Pons (tissue), 1 donor: ENCODE measurements at places on chromosomes 2 and 18.
A peak's percentile ranks its signal among the peaks of the same experiment; 100 is the strongest.

DNA sequence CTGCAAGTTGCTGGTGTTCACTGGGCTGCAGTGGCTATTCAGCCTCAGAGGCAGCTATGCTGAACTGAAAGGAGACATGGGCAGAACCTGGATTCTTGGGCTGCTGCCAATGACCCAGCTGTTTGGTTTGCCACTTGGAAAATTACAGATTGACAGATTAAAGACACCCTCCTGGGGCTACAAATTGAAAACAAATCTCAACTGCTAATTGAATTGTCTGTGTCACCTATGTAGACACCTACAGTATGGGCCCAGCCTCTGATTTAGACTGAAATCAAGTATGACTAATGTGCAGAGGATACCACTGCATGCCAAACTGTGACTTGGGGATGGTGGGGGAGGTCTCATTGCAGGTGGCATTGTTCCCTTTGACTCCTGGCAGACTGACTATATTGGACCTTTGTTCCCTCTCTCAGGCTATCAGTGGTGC lies 42.8 kb downstream of the ITSN2 start:
- DNase-seq = no peak

- DNase-seq = no peak
These were observed 226.5 kb upstream of the RBMS1 start for GRCh38 chr2:160720098-160720497.

DNA sequence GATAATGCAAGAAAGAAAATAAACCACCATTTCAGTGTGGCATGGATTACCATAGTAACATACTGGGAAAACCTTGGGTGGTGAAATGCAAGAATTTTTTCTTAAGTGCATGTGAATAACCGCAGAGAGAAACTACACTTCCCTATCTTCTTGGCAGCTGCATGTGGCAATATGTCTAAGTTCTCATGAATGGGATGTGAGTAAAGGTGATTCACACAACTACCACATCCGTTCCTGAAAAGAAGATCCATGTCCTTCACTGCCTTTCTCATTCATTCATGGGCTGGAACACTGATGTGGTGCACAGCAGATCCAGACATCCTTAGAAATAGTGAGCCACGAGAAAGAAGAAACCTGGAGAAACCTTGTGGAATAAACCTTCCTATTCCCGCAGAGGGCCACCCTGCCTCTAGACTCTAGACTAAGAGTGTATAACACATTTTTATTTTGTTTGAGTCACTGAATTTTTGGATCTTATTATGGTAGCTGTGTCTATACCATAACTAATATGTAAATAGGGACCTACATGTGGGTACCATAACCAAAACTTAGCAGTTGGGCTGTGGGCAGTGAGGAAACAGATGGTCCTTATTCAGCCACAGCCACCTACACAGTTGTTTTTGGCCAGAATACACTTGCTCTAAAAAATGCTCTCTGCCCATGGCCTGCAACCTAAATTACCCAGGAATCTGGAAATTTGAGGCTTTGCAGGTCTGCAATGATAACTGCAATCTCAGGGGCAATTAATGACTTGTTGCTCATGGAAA lies 573.3 kb downstream of the LRP1B start:
- no peak for DNase-seq

GRCh38 chr2:70994009-70994698 lies 519 bp downstream of the TEX261 start:
- DNase-seq = no peak

DNA sequence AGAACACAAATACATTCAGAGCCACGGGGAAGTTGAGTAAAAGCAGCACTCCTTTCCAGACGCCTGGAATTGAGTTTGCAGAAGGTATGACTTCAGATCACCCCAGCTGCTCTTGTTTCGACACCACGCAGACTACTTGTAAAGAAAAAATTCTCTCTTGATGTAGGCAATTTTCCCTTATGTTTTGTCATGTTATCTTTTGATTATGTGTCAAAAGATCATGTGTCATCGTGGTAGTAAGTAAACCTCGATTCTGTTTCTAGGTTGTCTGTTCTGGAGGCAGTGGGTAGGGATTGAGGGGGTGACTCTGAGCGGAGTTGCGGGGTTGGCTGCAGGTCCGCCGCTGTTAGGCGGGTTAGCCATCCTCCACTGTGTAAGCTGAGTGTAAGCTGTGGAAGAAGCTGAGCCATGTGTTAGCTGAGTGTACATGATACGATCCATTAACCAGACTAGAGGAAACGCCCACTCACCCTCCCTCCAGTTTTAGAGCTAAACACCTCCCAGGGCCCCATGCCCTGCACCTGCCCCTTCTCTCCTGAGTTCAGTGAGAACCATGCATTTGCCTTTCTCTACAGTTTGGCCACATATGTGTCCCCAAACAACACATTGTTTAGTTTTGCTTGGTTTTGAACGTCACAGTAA lies 181.8 kb downstream of the SNTG2 start:
- DNase-seq = no peak

- DNase-seq = peak; percentile 28
These were observed 52.9 kb upstream of the CAPN13 start for GRCh38 chr2:30860003-30860725.

GRCh38 chr2:159201360-159202063 lies 85.0 kb downstream of the WDSUB1 start:
- DNase-seq = no peak

GRCh38 chr2:68438455-68439303 lies 28.4 kb downstream of the FBXO48 start:
- DNase-seq = no peak

DNA sequence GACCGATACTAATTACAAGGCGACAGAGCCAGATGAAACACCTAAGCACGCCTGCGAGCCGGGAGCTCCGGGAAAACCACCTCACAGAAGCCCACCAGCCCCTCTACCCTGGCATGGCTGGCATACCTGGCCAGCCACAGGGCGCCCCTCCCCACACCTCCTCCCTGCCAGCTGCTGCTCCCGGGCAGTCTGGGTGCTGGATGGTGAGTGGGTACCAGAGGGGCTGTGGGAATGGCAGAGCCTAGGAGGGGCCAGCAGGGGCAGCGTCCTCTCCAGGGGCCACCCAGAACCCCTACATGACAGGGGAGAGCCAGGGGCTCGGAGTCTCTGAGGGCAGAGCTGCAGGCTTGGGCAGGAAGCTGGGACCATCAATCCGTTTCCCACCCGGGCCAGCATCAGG lies 58.7 kb upstream of the GPC1 start:
- no peak for DNase-seq

- DNase-seq = no peak
These were observed 194.3 kb upstream of the TWIST2 start for GRCh38 chr2:238653431-238654109.

DNA sequence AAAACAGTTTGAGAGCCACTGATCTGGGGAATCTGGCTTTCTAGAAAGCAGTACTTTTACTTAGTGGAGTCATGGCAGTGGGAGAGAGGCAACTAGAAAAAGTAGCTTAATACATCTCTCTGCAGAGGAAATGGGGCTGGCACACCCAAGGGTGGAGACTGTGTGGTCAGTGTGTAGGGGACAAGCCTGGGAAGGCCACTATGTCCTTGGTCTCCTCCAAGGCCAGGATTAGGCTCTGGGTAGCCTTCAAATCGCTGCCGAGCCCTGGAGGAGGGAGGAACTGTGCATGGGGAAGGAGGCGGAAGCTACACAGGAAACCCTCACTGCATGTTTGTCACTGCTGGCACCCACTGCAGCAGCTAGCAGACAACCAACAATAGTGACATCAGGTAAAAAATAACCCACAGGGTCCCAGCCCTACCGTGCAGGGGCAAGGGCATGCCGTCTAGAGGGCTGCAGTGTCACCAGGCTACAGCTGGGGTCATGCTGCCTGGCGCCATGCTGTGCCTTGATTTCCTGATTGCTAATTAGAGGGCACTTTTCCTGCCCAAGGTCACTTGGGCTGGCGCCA lies 34.8 kb downstream of the LBH start:
- DNase-seq = no peak

GRCh38 chr2:174492963-174493431 lies 6.2 kb upstream of the GPR155 start:
- DNase-seq = peak; percentile 58

- peak; percentile 84 for DNase-seq
These were observed 99.7 kb downstream of the MEP1B start for GRCh38 chr18:32289483-32290075.

DNA sequence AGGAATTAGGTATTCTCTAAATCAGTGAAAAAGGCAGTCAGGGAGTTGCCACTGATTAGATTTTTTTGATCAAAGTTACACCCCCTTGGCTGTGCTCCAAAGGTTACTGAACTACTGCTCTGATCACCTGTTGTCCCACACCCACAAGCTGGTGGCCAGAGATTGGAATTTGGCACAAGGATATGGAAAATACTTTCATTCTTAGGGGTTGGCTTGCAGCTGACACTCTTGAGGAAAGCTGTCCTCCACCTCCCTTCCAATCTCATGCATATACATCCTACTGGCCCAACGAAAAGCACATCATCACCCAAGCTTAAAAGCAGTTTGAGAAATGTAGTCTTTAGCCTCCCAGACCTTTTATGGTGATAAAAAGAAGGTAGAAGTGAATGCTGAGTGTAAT lies 329.5 kb upstream of the CHAC2 start:
- DNase-seq = no peak

- no peak for DNase-seq
These were observed 267.6 kb downstream of the CD226 start for GRCh38 chr18:69680123-69680522.

- DNase-seq = no peak
These were observed 67.3 kb downstream of the CRACDL start for GRCh38 chr2:98868548-98869271.

DNA sequence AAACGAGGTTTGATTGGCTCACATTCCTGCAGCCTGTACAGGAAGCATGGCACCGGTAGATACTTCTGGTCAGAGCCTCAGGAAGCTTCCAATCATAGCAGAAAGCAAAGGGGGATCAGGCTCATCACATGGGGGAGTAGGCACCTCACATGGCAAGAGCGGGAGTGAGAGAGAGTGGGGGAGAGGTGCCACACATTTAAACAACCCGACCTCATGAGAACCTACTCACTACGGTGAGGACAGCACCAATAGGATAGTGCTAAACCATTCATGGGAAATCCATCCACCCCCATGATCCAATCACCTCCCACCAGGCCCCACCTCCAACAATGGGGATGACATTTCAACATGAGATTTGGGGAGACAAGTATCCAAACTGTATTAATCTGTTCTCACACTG lies 105.8 kb downstream of the SOCS6 start:
- DNase-seq = no peak

- no peak for DNase-seq
These were observed 145.0 kb downstream of the CLIP4 start for GRCh38 chr2:29260142-29260772.

DNA sequence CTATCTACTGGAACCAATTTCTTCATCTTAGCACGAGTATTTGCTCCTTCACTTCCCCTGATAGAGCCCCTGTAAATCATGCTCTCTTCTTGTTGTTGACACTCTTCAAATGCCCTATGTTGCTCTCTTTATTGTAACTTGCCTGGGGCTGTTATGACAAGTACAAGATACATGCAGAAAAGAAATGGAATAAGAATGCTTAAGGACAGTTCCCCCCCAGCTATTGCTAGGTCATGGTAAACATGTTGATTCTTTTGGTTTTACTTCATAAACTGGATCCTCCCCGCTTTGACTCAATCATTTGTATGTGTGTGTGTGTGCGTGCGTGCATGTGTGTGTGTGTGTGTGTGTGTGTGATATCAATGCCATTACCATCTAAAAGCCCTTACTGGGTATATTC lies 368.5 kb upstream of the CNTNAP5 start:
- DNase-seq = no peak

DNA sequence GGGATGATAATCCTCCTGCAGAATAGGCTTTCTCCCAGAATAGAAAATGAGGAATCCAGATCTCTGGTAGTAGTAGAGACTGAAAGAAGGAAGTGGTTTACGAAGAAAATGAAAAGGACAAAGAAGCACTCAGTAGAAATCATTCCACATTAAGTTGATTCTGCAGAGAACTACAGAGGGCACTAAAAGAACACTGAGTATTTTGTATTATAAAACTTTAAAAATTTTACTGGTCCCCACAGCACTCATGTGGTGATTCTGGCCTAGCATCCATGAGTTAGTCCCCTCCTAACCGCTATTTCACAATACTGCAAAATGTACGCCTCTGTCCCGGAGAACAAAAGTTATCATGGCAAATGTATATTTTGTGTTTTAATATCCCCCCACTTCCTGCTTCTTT lies 42.9 kb upstream of the SLC35F5 start:
- DNase-seq = peak; percentile 42

GRCh38 chr2:36027616-36028015 lies 328.0 kb upstream of the CRIM1 start:
- no peak for DNase-seq

DNA sequence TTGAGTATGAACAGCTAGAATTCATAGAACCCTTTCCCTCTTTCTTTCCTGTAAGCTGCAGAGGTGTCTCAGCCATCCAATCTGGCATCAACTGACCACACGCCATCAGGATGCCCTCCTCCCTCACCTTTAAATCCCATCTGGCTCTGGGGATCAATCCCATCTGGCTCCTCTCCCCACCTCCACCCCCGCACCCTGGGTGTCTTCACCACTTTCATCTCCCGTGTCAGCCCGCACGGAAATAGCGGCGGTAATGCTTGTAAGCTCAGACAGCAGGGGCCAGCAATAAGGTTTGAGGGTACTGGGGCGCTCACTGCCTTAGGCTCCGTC lies 508 bp upstream of the TUBA4B start:
- no peak for DNase-seq
